GM12892 (cell line): ENCODE measurements at places on chromosomes 3 and 15.

- no peak for DNase-seq
These were observed 132.5 kb downstream of the FOXP1 start for GRCh38 chr3:71451060-71451459.

DNA sequence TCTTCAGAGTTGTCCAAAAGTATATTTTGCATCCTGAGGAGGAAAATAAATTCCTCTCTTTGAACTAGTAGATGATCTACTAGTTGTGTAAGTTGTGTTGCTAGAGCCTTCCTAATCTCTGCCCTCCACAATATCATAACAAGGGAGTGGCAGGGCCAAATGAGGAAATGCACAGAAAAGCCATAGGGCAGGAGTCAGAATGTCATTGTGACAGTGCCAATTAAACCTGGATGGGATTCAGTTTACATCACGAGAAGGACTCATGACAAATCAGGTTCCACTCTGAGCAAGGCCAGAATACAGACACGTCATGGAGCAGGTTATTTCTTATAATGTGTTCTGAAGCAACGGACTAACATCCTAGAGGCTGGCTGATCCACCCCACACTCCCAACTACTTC lies 483.2 kb downstream of the CNTN6 start:
- DNase-seq, result no peak

- no peak for DNase-seq
These were observed 542.3 kb downstream of the EDEM1 start for GRCh38 chr3:5729852-5730251.

- no peak for DNase-seq
These were observed 203.6 kb downstream of the AKAP13 start for GRCh38 chr15:85583923-85584390.

GRCh38 chr3:46365737-46366524 lies 4.8 kb upstream of the CCR5 start:
- no peak for DNase-seq

GRCh38 chr3:184982076-184982475 lies 170.1 kb downstream of the VPS8 start:
- DNase-seq, result no peak

GRCh38 chr3:25527801-25528200 lies 99.7 kb downstream of the RARB start:
- no peak for DNase-seq

GRCh38 chr3:121809249-121809648 lies 25.6 kb downstream of the IQCB1 start:
- no peak for DNase-seq

DNA sequence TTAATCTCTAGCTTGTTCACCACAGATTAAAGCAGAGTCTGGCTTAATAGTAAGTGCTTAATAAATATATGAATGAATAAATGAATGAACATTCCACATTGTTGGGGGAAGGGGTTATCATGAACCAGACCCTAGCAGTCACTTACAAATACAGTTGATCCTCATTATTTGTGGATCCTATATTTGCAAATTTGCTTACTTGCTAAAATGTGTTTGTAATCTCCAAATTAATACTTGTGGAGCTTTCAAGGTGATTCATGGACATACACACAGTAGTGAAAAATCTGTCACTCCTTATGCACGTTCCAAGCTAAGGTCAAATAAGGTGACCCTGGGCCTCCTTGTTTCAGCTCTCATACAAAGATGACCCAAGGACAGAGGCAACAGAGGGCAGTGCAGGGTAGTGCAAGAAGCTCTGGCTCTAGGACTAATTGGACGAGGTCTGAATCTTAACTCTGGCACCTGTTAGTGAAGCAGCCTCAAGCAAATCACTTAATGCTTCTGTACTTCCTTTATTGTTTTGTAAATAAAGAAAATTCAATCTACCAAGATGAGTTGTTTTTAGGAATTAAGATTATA lies 112.8 kb upstream of the C2CD4B start:
- DNase-seq, result no peak

- no peak for DNase-seq
These were observed 7.4 kb downstream of the RRP9 start for GRCh38 chr3:51934139-51934850.

- no peak for DNase-seq
These were observed 6.7 kb downstream of the ISLR start for GRCh38 chr15:74179983-74180880.

DNA sequence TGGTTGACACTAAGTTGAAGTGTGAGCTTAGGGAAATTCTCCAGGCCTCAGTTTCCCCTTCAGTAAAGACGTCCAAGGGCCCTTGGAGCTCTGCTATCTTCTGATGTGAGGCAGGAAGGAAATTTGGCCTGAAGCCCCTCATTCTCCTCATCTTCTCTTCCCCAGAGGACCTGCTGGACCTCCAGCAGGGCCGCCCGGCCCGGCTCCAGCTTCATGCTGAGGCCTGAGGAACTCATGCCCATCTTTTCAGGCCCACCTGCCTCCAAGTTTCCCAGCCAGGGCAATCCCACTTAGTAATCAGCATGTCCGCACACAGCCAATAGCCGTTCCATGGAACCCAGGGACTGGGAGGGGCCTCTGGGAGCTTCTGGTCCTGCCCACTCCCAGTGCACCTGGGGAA lies 4.0 kb downstream of the LRRC15 start:
- DNase-seq, result no peak

GRCh38 chr3:3802046-3802445 lies 2.8 kb downstream of the LRRN1 start:
- no peak for DNase-seq

GRCh38 chr15:81466741-81467140 lies 92.7 kb upstream of the TMC3 start:
- DNase-seq, result no peak

GRCh38 chr3:159513867-159514380 lies 474.7 kb upstream of the IL12A start:
- no peak for DNase-seq

GRCh38 chr3:59064276-59064675 lies 14.5 kb upstream of the CFAP20DC start:
- DNase-seq, result no peak

- DNase-seq, result no peak
These were observed 45.6 kb downstream of the DMXL2 start for GRCh38 chr15:51576911-51577500.

GRCh38 chr3:121477589-121477988 lies 68.2 kb downstream of the POLQ start:
- DNase-seq, result no peak

- DNase-seq, result no peak
These were observed 75.1 kb downstream of the ATP10A start for GRCh38 chr15:25787855-25788520.

DNA sequence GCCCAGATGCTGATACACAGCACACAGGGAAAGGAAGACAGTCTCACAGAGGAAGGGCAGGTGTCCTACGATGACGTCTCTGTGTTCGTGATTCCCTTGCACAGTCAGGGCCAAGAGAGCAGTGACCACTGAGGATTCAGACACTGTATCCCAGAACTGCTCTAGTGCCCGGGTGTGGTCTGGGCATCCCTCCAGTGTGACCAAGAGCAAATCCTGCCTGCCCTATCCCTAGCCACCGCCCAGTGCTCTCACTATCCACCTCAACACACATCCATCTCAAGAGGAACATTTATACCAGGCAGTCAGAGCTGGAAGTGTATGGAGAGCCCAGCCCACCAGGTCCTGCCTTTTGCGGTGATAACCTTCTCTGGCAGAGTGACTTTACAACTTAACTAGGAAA lies 4.1 kb downstream of the PPM1M start:
- DNase-seq, result no peak

DNA sequence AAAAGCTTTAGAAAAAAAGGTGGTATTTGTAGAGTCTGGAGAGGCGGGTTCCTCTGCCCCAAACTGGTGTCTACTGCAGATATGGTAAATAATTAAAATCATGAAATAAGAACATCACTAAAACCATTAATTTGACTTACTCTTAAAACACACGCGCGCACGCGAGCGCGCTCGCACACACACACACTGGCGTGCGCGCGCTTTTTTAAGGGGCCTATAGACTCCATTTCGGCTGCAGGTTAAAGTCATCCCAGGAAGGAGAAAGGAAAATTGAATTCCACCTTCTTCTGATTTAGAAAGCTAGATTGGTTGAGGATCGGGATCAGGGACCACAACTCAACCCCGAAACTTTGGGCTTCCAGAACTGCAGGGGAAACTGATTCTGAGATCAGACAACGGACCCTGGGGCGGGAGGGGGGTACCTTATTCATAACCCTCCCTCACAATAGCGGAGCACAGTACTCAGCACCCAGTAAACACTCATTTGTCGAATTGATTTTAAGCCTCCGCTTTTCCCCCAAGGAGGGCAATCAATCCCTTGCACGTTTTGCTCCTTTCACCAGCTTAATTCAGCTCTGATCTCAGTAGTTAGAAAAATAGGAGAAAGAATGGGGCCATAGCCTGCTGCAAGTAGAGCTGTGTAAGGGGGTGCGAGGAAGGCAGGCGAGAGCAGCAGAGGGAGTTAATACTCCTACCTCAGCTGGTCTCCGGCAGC lies 509 bp upstream of the LRRC3B start:
- no peak for DNase-seq

GRCh38 chr3:183116025-183116614 lies 16.8 kb upstream of the MCCC1 start:
- peak; percentile 89 for DNase-seq

GRCh38 chr3:163056874-163057497 lies 1560.4 kb downstream of the OTOL1 start:
- DNase-seq, result no peak

DNA sequence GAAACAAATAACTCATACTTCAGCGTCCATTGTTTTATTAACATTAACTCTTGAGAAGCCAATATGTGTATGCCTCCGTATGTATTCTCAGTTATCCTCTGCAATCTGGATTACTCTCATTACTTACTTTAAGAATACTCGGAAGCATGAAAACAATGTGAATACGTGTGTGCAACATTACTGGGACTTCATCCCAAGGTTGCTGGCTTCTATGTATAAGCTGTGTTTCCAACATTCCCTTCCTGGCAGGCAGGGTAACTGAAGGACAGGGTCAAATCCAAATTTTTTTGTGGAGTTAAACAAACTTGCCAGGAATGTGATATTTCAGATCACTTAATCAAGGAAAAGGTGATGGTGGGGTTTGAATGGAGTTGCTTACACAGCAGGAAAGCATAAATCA lies 34.5 kb upstream of the NR1I2 start:
- no peak for DNase-seq

GRCh38 chr15:64023220-64023619 lies 23.1 kb downstream of the DAPK2 start:
- DNase-seq, result no peak
